ENCODE measurements at places on chromosomes 5 and 9.
A peak's percentile ranks its signal among the peaks of the same experiment; 100 is the strongest.

GRCh38 chr9:106615118-106615889, 247.7 kb upstream of the ZNF462 start:
- no peak for DNase-seq

DNA sequence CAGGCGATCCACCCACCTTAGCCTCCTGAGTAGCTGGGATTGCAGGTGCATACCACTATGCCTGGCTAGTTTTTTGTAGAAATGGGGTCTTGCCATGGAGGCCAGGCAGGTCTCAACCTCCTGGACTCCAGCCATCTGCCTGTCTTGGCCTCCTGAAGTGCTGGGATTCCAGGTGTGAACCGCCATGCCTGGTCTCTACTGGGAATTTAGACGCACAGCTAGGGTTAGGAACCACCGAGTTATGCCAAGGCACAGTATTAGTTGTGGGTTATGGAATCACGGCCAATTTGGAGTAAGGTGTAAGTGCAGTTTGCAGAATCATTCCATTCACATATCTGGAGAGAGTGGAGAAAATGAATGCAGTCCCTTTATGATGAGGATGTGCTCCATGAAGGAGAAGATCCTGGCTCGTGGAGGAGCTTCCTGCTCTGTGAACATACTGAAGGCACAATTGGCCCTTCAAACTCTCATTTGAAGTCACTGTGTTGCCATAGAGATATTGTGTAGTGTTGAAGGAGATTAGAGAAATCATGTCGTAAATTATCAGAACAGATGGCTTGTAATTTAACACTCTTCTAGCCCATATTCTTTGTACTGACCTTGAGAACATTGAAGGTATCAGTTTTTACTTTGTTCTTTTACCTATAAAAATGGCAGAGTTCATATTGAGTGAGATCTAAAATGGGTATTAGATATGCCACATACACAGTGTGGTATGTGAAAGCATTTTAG, 18.8 kb downstream of the TRIO start:
- no peak for DNase-seq

DNA sequence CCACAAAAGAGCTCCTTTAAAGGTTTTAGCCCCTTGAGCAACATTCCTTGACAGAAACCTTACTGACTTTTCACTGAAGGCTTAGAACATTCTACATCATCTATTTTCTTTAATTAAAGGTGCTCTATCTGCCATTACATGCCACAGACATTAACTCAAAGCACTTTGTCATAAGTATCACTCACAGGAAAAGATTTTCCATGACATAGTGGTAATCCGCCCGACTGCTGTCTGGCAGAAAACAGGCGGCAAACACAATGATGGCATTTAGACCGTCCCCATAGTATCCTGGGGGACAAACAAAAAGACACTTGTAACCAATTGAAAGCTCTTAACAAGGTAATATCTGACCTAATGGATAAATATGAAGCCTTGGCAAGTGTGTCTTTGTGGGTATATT, 126.2 kb upstream of the PCA3 start:
- DNase-seq, result no peak

- no peak for DNase-seq
These were observed 2.9 kb upstream of the OR2Y1 start for GRCh38 chr5:180742727-180743126.

DNA sequence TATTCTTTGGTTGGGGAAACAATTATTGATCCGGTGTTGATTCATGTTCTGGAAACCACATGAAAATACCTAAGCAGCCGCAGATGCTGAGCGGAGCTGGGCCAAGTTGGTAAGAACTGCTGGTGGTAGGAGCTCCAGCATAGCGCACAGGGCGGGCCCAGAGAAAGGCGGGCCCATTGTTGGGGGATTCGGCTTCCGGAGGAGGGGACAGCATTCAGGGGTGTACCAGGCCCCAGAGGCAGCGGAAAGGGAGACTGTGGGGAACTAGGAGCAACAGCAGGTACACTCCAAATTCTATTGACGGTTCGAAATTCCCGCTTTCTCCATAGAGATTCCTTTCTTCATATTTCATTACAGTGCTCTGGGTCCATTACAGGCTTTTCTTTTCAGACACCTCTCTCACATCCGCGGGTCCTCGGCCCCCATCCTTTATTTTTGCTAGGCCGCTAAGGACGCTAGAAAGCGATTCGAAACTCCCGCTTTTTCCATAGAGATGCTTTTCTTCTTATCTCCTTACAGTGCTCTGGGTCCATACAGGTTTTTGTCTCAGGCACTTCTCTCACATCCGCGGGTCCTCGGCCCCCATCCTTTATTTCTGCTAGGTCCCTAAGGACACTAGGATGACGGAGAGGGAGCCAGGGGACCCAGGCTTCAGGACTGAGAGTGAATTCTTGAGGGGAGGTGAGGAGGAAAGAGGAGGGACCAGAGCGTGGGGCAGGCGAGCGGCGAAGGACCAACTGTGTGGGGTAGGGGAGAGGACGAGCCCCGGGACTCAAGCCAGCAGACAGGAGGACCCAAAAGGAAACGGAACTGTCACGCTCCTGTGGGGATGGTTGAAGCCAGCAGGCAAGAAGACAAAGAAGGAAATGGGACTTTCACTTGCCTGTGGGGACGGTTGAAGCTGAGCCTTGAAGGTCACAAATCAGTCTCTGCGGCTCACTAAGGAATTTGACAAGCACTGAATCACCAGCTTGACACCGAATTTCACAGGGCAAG, at the start of gene CCDC152:
CCDC152 (plus strand) TSS at position 213 of the 996 bp plus-strand sequence. CDS start 2,304 bp downstream, outside the sequence.
- DNase-seq, result no peak

- DNase-seq, result no peak
These were observed 57.5 kb upstream of the ADRB2 start for GRCh38 chr5:148768806-148769415.

GRCh38 chr5:62152394-62153087, 153.5 kb upstream of the KIF2A start:
- no peak for DNase-seq

DNA sequence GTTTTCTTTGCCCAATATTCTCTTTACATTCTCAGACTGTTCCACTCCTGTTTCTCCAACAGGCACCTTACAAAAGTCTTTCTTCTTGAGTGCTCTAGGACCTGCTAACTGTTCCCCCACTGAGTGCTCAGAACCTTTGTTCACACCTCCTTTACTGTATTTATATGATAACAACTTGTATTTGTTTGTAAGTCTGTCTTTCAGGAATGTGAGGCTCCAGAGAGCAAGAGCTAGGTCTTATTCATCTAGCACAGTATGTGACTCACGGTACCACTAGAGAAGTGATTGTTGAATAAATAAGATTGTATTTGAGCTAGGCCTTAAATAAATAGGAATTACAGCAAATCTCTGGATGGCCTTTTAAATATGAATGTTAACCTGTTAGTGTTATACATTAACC, 42.5 kb upstream of the MYOT start:
- no peak for DNase-seq

- DNase-seq, result peak; percentile 90
These were observed 62.7 kb upstream of the OSMR start for GRCh38 chr5:38783011-38783561.

DNA sequence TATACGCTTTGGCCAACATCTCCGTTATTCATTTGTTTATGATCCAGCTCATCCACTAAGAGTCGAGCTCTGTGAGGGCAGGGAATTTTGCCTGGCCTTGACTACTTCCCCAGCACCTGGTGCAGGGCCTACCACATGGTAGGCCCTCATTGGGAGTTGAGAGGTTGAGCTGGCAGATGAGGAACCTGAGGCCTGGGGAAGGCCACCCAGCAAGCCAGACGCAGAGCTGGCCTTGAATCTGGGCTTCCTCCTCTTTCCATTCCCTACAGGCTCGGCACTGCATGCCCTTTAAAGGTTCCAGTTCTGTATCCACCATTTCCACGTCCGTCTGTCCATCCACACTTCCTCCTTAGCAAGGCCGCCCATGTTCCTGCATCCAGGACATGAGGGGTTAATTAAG, 24.2 kb downstream of the KCNMB1 start:
- DNase-seq, result no peak

- DNase-seq, result no peak
These were observed 5.0 kb downstream of the PBX3 start for GRCh38 chr9:125752070-125752628.

GRCh38 chr5:79200573-79201183, 35.3 kb upstream of the JMY start:
- DNase-seq, result no peak
